Stimulated activated CD4-positive, alpha-beta T cell treated with anti-CD3 and anti-CD28 coated beads, TNF-alpha, amount 100 ng/mL, for 4 hours (primary cell): ENCODE measurements at places on chromosomes 16 and 17.

GRCh38 chr16:931171-931570 lies 39.6 kb downstream of the LMF1 start:
- no peak for DNase-seq

GRCh38 chr17:45020354-45021138 lies 30.9 kb downstream of the DCAKD start:
- no peak for DNase-seq

DNA sequence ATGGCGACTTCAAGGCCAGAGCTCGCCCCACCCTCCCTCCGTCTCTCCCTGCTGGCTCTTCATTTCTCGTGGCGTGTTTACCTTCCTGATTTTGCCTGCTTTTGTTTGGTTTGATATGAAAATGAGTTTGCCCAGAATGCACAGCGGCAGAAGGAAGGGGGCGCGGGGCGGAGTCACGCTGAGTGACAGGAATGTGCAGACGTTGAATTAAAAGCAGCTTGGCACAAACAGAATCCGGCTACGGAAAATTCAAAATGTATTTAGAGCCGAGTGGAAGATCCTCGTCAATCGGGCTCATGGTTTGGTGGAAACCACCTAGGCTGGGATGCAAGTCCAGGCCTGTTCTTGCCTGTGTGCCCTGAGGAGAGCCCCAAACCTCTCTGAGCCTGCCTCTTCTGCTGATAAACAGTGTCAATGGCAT lies 102.7 kb downstream of the SDK2 start:
- no peak for DNase-seq

DNA sequence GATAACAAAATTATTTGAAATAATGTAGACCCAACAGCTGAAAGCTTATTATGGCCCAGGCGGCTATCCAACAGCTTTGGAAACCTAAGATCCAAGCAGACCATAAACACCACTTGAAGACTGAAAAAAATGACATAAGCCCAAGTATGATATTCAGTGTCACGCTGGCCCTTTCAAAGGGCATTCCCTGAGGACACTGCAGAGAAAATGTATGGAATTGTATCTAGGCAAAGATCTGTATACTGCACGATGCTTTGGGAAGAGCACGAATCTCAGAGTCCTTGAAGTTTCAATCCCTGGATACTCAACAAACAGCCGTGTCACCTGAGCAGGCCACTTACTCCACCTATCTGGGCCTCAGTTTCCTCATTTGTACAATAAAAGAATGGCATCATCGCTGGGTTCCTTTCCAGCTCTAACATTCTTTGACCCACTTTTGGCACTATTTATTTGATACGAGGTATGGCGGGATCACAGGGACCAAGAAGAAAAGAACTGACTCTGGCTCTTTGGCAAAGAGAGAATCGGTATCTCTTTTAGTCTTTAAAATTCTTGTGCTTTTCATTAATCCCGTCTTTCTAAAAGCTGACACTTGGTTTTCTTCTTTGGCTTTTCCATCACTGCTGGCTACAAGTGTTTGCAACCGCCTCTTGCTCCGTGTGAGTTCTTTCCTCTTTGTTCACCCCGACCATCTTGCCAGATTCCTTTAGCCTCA lies 1.2 kb downstream of the STAT5B start:
- no peak for DNase-seq
